ENCODE measurements at places on chromosomes 1 and 21.

DNA sequence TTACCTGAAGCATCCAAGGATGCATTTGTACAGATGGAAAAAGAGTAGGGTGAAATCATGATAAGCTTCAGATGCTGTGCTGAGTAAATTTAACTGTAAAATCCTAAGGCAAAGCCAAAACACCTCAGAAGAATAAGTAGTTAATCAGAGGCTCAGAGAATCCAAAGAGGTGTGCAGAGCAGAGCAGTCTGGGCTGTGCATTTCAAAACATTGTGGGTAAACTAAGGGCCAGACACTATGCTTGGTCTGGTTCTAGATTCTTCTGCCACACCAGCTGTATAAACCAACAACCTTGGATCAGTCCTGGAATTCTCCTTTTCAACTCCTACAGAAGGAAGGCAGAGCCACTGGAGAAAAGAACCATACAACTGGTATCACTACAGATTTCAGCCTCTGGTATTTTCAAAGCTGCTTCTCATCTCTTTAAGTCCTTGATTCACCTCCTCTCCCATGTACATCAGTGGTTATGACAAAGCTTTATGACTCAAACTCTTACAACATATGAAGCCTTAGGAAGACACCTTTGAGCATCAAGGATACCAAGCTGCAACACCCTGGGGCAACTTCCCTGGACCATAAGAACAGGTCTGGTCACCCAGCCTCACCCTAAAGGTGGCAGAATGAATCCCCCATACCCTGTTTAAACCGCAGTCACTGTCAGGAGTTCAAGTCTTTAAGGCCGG is 11.6 kb upstream of the HIPK1 start:
- DNase-seq: no peak

DNA sequence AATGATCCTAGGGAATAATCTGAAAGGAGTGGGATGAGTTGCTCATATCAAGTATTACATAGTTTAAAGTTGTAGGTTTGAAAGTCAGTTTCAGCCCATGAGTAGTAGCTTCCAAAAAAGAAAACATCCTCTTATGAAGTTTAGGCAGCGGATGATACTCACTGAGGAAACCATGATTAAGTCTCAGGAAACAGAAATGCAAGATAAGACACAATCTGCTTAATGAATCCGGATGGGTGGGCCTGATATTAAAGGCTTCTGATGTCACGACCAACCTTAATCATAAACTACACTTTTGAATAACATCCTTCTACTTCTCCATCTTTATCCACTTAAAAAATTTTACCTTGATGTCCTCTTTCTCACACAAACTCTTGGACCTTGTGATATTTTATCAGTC is 61.8 kb downstream of the S1PR1 start:
- no peak for DNase-seq

GRCh38 chr1:93180723-93181613 is at the start of gene CCDC18:
CCDC18 (plus strand) TSS chr1:93180724; CDS start chr1:93183362, 2,638 bp downstream.
- DNase-seq: no peak

DNA sequence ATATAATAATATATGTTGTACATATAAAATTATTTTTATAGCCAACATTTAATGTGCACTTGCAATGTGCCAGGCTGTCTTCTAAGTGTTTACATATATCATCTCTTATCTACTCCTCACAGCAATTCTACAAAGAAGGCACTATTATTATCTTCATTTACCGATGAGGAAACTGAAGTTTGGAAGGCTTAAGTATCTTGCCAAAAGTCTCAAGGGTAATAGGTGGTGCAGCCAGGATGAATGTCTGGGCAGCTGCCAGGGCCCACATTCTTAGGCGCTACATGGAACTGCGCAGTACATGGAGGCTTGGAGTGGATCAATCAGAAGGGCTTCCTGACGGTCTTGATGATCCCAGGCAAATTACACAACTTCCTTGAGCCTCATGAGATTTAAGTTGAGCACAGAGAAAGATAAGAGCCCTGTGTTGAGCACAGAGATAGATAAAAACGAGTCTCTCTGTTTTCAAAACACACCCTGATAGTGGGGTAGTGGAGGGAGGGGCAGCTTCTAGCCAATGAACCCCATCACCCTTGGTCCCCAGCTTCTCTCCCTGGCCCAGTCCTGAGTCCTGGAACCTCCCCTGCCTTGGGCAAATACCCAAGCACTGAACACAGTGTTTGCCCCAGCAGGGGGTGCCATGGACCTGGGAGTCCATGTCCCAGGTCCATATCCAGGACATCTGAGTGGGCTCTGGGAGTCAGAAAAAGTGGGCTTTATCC is 9.2 kb downstream of the POU3F1 start:
- no peak for DNase-seq

GRCh38 chr1:97013136-97013535 is 291.6 kb downstream of the PTBP2 start:
- no peak for DNase-seq

- no peak for DNase-seq
Observed at GRCh38 chr21:21458124-21458631, 460.0 kb downstream of the NCAM2 start.

GRCh38 chr1:93910305-93910704 is 1.1 kb upstream of the GCLM start:
- DNase-seq: no peak

GRCh38 chr1:47765742-47766485 is 231.3 kb downstream of the TRABD2B start:
- no peak for DNase-seq

- DNase-seq: no peak
Observed at GRCh38 chr1:110264430-110264829, 54.3 kb downstream of the KCNC4 start.

- no peak for DNase-seq
Observed at GRCh38 chr21:33493756-33494155, 2.2 kb upstream of the DNAJC28 start.

DNA sequence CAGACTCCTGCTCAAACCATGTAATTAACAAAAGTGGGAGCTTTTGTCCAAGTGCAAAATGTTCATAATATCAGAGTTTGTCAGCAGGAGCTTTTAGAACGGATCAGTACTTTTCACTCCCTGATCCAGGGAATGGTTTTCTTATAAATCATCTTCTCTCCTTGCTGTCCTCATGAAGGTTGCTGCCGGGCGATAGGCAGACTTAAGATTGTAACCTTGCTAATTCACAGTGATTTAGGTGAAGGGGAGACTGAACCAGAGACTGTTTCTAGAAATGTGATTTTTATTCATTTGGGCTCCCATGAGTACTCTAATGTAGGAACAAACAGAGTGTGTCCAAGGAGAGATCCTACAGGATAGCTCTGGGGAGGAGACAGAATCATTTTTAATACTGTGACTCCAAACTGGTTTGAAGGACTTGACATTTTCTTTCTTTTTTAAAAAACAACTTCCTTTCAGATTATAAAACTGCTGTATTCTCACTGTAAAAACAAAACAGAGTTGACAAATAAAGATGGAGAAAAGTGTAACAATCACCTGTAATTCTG is 23.7 kb downstream of the ELAVL4 start:
- no peak for DNase-seq

DNA sequence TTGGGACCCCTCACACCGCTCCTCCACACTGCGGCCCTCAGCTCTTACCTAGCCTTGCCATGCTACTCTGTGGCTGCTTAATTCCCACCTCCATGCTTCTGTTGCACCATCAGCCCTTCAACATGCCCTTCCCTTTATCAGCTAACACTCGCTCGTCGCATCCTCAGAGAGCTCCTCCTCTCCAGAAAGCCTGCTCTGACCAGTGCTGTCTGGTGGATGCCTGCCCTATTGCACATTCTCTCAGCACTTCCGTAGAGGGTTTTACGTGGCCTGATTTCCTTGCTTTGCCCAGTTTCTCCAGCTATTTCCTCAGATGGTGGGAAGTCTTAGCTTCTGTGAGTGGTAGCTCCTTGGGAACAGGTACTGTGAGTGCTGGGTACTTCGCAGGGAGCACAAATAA is 10.3 kb upstream of the LAD1 start:
- no peak for DNase-seq

DNA sequence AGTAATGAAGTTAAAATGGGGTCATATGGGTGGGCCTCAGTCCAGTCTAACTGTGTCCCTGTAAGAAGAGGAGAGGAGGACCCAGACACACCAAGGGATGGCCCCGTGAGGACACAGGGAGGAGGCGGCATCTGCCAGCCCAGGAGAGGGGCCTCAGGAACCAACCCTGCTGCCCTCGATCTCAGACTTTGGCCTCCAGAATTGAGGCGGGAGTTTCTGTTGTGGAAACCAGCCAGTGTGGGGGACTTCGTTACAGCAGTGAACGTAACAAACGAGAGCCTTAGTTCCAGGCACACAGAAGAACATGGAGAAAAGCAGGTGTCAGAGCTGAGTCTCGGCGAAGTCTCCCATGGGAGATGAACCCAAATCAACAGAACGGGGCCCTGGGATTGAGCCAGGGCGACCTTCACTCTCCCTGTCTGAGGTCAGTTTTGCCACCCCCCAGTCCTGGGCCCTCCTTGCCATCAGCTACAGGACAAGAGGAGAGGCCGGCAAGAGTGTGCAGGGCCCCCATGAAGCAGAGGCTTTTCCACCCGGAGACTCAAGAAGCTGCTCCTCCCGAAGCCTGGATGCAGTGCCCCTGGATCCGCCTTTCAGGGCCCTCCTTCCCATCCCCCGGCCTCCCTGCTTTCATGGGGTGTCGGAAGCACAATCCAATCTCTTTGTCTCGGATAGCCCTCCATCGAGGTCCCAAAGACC is 36.6 kb downstream of the TFF3 start:
- no peak for DNase-seq

GRCh38 chr1:217105437-217105836 is 382.2 kb upstream of the ESRRG start:
- no peak for DNase-seq

DNA sequence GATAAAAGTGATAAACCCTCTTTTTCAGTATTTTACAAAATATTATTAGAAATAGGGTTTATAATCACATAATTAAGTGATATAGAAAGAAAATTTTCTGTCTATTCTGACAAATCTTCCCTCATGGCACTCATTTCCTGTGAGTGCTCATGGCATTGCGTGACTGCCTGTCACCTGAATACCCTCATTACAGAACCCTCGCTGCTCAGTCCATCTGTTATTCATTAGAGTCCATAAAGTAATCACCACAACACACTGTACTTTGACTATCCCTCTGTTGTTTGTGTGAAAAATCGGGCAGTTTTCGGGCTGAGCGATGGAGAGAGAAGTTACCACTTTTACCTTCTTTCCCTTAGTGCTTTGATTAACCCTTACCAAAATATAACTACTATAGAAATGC is 100.4 kb upstream of the BRINP3 start:
- DNase-seq: no peak

GRCh38 chr1:213600879-213601278 is 386.9 kb upstream of the PROX1 start:
- no peak for DNase-seq

GRCh38 chr1:4149831-4150230 is 249.8 kb upstream of the C1orf174 start:
- no peak for DNase-seq

DNA sequence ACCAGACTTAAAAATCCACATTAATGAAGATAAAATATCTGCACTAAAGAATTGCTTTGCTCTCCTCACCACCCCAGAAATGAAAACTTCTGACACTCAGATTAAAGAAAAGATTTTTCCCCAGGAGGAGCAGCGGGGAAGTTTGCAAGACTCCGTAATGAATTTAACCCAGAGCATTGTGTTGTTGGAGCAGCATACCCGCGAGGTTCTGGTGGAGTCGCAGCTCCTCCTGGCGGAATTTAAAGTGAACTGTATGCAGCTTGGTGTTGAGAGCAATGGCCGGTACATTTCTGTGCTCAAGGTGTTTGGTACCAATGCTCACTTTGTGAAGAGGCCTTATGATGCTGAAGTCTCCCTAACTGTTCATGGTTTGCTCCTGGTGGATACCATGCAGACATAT is 46.4 kb downstream of the VPS13D start:
- no peak for DNase-seq

- no peak for DNase-seq
Observed at GRCh38 chr1:174232761-174233160, 73.4 kb downstream of the RABGAP1L start.

DNA sequence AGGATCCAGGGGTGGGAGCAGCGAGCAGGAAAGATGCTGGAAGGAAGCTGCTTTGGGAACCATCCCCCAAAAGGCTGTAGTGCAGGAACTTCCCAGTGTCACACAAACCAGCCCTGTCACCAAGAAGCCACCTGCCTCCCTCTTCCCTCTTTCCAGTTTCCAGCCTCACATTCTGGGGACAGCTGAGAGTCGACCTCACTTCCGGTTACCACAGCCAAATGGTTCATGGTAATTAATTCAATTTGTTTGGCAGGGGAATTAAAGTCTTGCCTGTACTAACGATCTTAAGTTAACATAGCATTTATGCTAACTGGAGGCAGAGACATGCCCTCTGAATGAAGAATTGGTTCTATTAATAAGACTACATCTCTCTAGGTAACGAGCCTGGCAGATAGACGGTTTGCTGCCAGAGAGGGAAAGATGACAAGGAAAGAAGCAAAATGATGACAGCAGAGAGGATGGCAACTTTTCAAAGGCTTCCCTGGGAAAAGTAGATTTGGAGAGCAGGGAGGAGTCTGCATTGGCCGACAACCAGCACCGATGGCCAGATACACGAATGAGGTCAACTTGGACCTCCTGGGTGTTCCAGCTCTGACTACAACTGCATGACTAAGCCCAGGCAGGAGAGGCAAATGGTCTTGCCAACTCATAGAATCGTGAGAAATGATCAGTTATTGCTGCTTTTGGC is 64.1 kb downstream of the TMCO4 start:
- DNase-seq: no peak

GRCh38 chr1:163537809-163538208 is 216.1 kb downstream of the NUF2 start:
- DNase-seq: no peak

- DNase-seq: no peak
Observed at GRCh38 chr1:174262349-174263241, 103.3 kb downstream of the RABGAP1L start.

- no peak for DNase-seq
Observed at GRCh38 chr1:7113136-7113535, 327.9 kb downstream of the CAMTA1 start.

GRCh38 chr1:21518774-21519455 is 9.7 kb downstream of the ALPL start:
- no peak for DNase-seq

GRCh38 chr1:77027847-77028246 is 160.6 kb downstream of the ST6GALNAC5 start:
- no peak for DNase-seq

- no peak for DNase-seq
Observed at GRCh38 chr1:234840253-234840652, 230.3 kb upstream of the IRF2BP2 start.

GRCh38 chr1:207897188-207897587 is 13.7 kb downstream of the CD34 start:
- DNase-seq: no peak

DNA sequence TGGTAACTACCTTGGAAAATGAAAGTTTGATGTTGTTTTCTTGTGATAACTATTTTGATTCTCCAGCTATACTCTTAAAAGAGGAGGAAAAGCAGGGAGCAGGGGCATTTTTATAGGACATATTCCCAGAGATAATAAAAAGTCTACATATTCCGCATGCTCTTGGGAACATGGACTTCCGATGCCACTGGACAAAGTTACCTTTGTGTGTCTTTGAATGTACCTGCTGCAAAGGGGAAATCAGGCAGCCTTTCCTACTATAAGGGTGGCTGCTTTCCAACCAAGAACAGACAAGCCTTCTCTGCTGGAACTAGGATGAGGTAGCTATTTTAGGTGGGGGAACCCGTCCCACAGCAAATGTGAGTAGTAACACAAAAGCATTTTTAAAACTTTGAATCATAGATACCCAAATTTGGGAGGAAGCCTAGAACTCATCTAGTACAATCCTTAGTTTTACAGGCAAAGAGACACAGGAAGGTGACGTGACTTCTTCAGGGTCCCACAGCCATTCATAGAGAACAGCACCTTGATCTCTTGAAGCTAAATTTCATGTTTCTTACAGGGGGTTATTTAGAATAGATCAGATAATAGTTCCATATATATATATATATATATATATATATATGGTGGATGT is 179.9 kb downstream of the FASLG start:
- no peak for DNase-seq

All from coronary artery (tissue), 2 donors.